ENCODE measurements at places on chromosomes 1 and 21.

- DNase-seq, result no peak
Observed at GRCh38 chr1:27726173-27727044, 648 bp downstream of the FAM76A start.

DNA sequence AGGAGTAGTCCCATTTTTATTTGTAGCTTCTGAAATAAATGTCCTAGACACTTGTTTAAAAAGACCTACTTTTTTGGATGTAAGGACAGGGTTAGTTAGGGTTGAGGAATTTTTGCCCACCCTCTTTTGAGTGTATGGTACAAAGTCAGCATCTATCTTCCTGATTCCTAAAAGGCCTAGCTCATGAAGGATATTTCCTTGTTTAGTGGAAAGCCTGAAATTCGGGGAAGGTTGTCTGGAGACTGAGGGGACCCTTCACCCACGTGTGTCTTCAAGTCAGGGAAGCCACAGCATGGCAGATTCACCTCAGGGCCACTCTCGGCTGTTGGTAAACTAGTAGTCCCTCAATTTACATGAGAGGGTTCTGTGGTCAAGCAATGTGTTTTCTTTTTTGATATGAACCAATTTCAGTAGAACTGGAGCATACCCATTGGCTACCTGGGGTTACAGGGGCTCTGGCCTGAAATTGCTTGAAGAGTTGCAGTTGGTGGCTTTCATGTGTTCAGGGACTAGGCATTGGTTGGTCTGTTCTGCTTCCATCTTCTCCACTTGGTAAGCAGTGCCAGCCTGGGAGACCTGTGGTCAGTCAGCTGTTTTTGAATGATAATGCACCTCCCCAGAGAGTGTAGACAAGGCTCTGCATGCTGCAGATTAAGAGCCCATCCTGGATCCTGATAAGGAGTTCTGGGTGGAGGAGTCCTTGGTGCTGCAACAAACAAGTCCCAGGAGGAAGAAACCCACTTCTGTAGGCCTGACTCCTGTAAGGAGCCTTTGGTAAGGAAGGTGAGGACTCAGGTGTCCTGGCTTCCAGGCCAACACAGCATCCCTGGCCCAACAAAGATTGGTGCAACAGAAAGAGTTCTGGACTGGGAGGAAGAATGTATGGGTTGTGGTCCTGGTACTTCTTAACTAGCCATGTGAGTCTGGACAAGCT lies 6.3 kb downstream of the BTG2 start:
- DNase-seq, result no peak

DNA sequence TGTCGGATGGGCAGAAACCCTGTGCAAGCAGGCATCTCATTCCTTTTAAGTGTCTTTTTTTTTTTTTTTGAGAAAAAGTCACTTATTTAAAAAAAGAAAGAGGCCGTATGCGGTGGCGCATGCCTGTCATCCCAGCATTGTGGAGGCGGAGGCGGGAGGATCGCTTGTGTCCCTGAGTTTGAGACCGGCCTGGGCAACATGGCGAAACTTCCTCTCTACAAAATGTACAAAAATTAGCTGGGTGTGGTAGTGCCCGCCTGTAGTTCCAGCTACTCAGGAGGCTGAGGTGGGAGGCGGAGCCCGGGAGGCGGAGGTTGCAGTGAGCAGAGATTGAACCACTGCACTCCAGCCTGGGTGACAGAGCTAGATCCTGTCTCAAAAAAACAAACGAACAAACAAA lies 1.7 kb downstream of the GPR137B start:
- no peak for DNase-seq

- no peak for DNase-seq
Observed at GRCh38 chr1:224435318-224435763, 744 bp upstream of the WDR26 start.

DNA sequence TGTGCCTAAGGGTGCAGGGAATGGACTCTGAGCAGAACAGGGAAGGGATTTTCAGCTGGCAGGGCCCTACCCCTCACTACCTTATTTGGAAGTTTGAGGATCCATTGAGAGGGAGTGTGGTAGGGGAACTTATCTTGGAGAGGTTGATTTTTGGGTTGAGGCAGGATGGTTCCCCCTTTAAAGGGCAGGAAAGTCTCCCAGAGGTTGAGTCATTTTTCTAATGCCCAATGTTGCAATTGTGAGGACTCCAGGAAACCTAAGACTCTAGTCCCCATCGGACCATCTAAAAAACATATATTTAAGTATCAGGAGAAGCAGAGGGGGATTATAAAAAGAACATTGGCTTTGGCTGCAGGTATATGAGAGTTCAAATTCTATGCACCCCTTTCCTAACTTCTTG lies 47.3 kb downstream of the SAMD13 start:
- DNase-seq, result no peak

GRCh38 chr1:87044840-87045239 lies 130.4 kb downstream of the HS2ST1 start:
- DNase-seq, result no peak

- DNase-seq, result no peak
Observed at GRCh38 chr1:224217655-224218623, 34.9 kb downstream of the DEGS1 start.

GRCh38 chr1:238999944-239000343 lies 386.4 kb upstream of the CHRM3 start:
- DNase-seq, result no peak

GRCh38 chr1:113780374-113781146 lies 21.3 kb upstream of the PHTF1 start:
- no peak for DNase-seq

- no peak for DNase-seq
Observed at GRCh38 chr21:20591284-20591683, 406.9 kb upstream of the NCAM2 start.

DNA sequence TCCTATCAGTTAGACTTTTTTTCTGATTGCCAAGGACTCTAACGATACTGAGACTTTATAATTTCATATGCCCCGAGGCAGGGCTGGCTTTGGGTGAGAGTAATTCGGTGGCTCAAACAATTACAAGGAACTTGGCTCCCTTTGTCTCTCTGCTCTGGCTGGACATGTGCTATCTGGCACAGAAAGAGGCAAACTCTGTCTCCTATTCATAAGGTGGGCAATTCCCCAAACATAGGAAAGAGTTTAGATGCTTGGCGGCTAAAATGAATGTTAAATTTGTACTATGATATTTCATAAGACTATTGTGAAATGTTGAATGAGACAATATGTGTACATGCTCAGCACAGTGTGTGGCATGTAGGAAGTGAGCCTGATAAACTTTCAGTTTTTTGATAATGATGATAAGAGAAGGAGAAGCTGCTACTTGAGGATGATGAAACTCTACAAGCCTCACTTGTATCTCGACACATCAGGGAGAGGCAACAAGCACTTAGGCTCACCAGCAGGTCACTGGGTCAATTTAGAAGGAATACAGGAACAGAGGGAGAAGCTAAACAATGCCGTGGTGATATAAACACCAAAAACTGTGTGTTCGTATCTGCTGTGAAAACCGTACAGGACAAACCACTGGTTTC lies 12.6 kb upstream of the NTPCR start:
- no peak for DNase-seq

DNA sequence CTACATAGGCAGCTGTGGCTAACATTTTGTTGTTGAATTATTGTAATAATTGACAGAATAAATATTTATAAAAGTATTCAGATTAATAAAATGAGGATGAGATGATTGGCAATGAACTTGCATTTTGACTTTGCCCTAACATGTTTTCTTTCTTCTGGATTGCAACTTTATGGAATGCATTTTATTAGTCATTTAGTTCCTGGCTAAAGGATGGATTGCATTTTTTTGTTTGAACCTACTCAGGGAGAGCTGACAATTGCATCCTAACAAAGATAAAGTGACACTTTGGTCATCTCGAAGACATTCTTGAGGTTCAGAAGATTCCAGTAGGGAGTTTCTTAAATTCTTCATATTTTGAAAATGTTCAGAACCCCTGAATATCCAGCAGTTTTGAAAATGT lies 37.5 kb downstream of the PGM1 start:
- DNase-seq, result no peak

DNA sequence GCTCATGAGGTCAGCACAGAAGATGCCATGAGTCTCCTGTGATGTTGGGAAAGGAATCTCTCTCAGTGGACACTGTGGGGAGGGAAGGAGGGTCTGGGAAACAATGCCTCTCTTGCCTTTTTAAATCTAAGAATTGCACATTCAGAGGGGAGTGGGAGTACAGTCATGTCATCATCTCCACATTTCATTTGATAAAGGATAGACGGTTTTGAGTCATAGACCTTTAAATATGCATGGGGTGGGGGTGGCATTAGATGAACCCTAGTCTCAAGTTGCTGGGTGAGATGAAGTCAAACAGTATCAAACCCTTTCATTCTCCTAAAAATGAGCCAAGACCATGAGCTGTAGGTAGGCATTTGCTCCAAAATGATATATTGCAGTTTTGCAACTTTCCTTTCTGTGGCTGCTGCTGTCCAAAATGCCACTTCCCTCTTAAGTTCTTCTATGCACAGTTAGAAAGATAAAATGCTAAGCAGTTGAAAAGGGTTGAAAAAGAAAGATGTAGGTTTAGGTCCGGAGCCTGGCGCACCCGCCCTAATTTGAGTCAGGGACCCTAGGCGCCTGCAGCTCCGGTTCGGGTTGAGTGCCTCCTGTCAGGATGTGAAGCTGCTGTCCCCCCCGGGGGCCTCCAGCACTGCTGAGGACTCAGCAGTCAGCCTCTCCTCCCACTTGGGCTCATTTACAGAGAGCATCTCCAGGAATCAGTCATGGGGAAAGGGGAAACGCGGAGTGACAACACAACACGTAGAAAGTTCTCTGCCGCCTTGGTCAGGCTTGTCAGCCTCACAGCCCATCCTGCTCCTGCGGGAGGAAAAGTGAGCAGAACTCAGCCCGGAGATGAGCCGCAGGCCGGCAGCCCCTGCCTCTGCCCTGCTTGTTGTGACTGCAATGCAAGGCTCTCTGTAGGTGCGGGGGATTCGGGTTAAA lies 479.3 kb upstream of the RUNX1 start:
- no peak for DNase-seq

GRCh38 chr1:163820766-163821165 lies 499.0 kb downstream of the NUF2 start:
- peak; percentile 6 for DNase-seq

DNA sequence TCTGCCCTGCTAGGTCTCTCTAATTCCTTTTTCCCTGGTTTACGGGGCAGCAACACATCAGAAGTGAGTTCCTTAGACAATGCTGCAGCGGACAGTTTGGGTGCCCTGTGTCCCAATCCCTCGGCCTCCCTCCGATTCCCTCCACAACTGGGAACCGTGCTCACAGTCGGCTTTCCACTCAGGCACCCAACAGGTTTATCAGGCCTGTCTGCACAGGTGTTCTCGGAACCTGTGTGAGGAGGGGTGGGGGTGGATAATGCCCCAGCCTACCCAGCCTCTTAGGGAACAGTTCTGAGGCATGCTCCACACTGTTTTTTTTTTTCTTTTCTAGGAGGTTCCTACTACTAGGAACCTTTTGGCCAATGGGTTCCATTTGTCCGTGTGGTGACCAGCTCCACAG lies 131.2 kb downstream of the DISC1 start:
- DNase-seq, result no peak

DNA sequence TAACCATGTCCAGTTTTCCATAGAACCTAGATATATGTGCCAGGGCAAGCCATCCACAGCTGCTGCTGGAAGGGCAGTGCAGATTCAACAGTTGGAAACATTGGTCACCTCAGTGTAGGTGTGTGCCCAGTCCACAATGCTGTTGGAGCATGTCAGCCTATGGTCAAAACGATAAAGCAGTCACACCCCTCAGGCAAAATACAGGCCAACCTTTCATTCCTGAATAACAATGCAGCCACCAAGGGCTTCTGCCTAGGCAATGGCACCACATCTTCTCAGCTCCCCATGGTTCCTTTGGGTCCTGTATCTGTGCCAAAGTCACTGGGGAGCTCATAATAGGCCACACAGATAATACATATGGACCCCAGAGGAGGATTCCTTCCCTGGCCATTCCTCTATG lies 15.1 kb upstream of the TBX19 start:
- DNase-seq, result no peak

GRCh38 chr1:26375081-26375480 lies 2.5 kb upstream of the ZNF683 start:
- no peak for DNase-seq

DNA sequence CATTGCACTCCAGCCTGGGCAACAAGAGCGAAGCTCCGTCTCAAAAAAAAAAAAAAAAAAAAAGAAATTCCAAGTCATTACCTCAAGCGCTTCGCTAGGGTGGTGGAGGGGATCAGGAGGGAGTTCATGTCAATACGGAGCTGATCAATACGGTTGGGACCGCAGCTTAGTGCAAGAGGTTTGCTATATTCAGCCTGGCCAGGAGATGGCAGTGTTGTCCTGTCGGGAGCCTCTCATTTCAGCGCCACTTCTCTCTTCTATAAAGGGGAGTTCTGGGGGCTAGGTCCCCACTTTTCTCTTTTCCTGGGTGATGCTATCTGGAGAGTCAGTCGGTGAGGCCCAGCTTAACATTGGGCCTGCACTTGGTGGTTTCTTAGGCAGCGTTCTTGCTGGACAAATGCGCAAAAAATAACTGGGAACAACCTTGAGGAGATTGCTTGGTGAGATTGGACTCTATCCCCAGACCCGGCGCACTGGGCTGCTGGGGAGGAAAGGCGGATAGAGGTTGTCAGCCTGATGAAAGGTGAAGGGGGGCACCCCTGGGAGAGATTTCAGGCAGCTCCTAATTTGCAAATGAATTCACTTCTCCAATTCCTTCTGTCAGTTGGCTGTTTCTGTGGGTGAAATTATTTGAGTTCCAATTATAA lies 40.4 kb downstream of the KIAA0040 start:
- DNase-seq, result peak; percentile 48

DNA sequence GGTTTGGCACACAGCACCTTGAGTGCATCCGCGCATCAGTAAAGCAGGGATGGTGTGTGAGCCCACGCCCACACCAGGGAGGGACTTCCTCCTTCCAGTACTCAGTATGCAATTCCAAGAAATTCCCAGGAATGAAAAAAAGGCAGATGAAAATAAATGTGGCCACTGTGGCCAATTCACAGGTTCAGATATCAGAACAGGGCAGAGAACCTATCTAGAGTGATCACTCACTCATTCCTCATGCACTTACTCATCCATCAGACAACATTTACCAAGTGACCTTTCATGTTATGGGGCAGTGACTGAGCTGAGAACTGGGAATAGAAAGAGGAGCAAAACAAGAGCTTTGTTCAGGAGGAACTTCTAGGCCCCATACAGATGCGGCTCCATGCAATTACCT lies 113.7 kb downstream of the ZSCAN20 start:
- DNase-seq, result no peak

DNA sequence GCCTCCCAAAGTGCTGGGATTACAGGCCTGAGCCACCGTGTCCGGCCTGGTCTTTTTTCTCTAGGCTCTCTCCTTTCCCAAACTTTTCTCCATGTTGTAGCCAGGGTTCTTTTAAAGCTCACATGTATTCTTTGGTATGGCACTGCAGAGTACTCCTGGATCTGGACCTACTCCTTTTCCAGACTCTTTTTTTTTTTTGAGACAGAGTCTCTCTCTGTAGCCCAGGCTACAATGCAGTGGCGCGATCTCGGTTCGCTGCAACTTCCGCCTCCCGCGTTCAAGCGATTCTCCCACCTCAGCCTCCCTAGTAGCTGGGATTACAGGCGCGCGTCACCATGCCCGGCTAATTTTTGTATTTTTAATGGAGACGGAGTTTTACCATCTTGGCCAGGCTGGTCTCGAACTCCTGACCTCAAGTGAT lies 602 bp upstream of the MED18 start:
- DNase-seq, result no peak
